Thyroid gland (tissue), 4 donors: ENCODE measurements at places on chromosomes 7 and 10. TPM values are rescaled to one million over a fixed set of nuclear protein-coding genes. Genes with fewer than 3 reads are reported as not detected.

DNA sequence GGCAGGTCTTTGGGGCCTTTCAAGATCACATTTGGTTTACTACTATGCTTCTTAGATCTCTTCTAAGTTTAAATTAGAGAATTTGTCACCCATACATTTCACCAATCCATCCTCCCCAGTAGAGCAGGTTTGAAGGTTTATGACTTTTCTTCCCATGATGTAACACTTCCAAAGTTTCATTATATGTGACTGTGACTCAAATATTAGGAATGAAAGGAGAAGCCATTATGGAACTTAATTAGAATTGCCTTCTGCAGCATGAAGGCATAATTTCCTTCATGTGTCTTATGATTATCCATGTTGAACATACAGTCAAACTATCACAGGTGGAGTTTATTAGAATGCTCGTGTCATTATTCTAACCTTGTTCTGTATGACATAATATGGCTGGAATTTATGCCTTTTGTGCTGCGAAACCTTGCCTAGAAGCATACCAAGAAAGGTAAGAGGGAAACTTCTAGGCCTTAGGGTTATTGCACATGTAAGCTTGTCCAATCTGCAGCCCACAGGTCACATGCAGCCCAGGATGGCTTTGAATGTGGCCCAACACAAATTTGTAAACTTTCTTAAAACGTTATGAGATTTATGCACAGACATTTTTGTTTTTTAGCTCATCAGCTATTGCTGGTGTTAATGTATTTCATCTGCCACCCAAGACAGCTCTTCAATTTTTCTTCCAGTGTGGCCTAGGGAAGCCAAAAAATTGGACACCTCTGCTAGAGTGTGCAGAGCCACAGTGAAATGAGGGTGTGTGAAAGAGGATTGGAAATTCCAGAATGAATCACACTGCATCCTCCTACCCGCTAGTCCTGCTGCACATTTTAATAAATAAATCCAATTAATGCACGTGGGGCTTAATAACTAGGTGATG lies 133.6 kb downstream of the TMEM26 start:
- no peak overlapping the region for H3K27ac ChIP-seq
- DNase-seq = no peak
- no peaks in the 10 kb centered on the region for H3K27me3 ChIP-seq
- no peaks in the 10 kb centered on the region for H3K36me3 ChIP-seq
- no peaks in the 10 kb centered on the region for H3K4me1 ChIP-seq
- H3K4me3 ChIP-seq = no peak overlapping the region

DNA sequence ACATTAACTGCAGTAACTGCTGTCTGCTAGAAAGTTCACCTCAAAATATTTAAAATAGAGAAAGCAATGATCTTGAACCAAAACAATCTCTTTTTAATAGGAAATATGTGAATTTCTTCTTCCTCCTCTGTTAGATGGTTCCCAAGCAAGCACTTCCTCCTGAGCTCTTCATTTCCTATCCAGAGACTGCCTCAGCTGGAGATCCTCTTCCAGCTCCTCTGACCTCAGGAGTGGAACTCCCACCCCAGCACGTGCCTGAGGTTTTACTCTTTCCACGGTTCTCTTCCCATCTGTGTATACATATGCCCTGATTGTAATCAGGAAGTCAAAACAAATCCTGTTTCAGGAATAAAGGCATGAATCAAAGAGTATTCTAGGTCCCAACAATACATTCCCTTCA lies 5.6 kb downstream of the DENND11 start:
- no peaks in the 10 kb centered on the region for H3K36me3 ChIP-seq
- no peak for DNase-seq
- no peak overlapping the region for H3K4me3 ChIP-seq
- H3K4me1 ChIP-seq = peaks cover 16% of the 10 kb centered on the region
- peak overlapping the region; percentile 9 for H3K27ac ChIP-seq
- no peaks in the 10 kb centered on the region for H3K27me3 ChIP-seq

GRCh38 chr7:128841921-128842673 lies 11.9 kb downstream of the FLNC start:
- DNase-seq = peak; percentile 32
- no peak overlapping the region for H3K4me3 ChIP-seq
- H3K27me3 ChIP-seq = no peaks in the 10 kb centered on the region
- no peaks in the 10 kb centered on the region for H3K4me1 ChIP-seq

DNA sequence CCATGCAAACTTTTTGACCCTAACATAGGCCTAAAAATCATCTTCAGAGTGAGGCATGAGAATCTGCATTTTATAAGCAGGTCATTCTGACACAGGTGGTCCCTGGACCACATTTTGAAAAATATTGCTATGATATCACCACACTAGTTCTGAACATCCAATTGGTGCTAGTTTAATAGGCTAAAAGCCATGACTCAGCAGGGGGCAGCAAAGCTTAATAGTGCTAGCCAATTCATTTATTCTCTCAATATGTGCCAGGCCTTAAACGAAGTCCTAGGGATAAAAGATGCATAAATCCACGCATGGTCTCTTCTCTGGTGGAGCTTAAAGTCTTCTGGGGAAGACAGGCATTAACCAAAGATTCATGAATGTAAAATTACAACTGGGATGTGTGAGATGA lies 10.2 kb upstream of the SLC25A28 start:
- H3K27me3 ChIP-seq = no peaks in the 10 kb centered on the region
- no peaks in the 10 kb centered on the region for H3K36me3 ChIP-seq
- H3K4me3 ChIP-seq = no peak overlapping the region
- peak; percentile 3 for DNase-seq

DNA sequence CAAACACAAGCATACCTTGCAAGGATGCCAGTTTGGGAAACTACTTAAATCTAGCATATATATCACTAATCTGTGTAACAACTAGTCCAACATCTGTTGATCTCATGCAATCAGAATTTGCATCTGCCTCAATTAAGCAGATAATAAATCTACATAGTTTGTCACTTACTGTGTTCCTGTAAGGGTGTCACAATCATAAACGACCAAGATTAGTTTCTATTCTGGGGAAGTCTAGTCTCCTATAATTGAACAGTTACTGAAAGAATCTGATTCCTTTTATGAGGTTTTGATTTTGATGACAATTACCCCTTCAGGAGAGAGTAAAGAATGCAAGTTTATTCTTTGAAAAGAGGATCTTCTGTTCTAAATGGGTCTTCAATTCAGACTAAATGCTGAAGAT lies 85.5 kb upstream of the LRRN3 start:
- H3K27ac ChIP-seq = no peak overlapping the region
- H3K4me1 ChIP-seq = peaks cover 5% of the 10 kb centered on the region
- no peak overlapping the region for H3K4me3 ChIP-seq
- no peak for DNase-seq

GRCh38 chr7:71285571-71286145 lies 153.7 kb downstream of the GALNT17 start:
- H3K27ac ChIP-seq = no peak overlapping the region
- no peak overlapping the region for H3K4me3 ChIP-seq
- H3K27me3 ChIP-seq = no peaks in the 10 kb centered on the region
- no peaks in the 10 kb centered on the region for H3K36me3 ChIP-seq
- no peak for DNase-seq

GRCh38 chr7:13017333-13017857 lies 330.0 kb downstream of the ARL4A start:
- DNase-seq = no peak
- H3K27ac ChIP-seq = no peak overlapping the region
- no peak overlapping the region for H3K4me3 ChIP-seq
- no peaks in the 10 kb centered on the region for H3K36me3 ChIP-seq

DNA sequence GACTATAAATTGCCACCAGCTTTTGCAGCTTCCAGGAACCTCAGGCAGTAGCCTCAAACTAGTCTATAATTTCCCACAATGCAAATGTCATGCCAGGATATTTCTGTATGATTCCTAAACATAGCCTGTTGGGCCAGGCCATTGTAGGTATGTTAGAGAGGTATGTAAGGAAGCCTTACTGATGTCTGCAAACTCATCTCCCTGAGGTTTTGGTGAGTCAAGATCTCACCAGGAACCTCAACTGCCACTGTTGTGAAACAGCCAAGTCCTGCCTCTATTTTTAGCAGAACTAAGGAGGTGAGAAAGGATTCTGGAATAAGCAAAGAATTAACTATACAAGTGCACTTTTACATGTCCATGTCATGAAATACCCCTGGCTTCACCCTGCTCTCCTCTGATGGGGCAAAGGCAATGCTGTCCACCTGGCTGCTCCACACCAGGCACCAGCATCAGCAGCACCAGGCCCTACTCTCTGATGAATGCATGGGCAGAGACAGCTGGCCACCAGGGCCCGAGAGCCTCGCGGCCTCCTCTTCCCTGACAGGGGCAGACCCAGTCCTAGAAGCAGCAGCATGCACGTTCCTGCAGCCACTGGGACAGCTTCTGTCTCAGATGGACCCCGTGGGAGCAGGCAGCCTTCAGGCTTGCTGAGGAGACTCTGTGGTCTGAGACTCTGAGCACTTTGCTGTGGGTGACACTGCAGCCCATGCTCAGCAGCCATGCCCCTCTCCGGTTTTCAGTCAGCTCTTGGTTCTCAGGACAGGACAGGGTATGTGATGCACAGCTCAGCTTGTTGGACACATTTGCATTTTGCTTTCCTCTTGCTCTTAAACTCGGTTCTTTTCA lies 147.3 kb downstream of the ZMYND11 start:
- no peaks in the 10 kb centered on the region for H3K27me3 ChIP-seq

DNA sequence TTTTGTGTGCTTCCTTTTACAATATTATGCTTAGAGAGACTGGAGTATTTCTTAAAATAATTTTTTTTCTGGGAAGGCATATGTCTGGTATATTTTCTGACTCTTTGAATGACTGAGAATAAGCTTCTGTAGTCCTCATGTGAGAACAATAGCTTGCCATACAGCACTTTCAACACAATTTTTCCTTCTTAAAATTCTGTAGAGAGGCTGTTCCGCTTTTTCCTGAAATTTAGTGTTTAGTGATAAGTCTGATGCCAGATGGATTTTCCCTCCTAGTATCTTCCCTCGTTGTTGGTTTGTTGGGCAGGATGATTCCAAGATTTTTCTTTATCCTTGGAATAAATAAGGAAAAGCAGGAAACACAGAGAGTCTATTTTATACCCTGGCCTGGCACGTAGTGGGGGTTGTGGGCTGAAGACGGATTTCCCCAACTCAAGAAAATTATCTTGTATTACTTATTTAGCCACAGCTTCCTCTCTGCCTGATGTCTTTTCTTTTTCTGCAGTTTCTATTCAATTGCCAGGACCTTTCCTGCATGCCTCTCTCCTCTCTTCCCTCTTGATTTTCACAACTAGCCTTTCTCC lies 111.2 kb downstream of the AOAH start:
- no peak overlapping the region for H3K27ac ChIP-seq
- H3K4me1 ChIP-seq = peaks cover 2% of the 10 kb centered on the region
- H3K27me3 ChIP-seq = no peaks in the 10 kb centered on the region
- no peaks in the 10 kb centered on the region for H3K36me3 ChIP-seq
- no peak for DNase-seq

GRCh38 chr10:119026301-119027110 lies 3.0 kb upstream of the NANOS1 start:
- peak; percentile 40 for DNase-seq
- H3K4me3 ChIP-seq = no peak overlapping the region
- peak overlapping the region; percentile 94 for H3K27ac ChIP-seq
- H3K27me3 ChIP-seq = no peaks in the 10 kb centered on the region
- H3K36me3 ChIP-seq = no peaks in the 10 kb centered on the region

GRCh38 chr10:52877451-52877850 lies 104.9 kb upstream of the MBL2 start:
- H3K4me3 ChIP-seq = no peak overlapping the region
- no peak for DNase-seq
- no peaks in the 10 kb centered on the region for H3K27me3 ChIP-seq
- no peak overlapping the region for H3K27ac ChIP-seq
- peaks cover 10% of the 10 kb centered on the region for H3K4me1 ChIP-seq
- H3K36me3 ChIP-seq = no peaks in the 10 kb centered on the region

- no peaks in the 10 kb centered on the region for H3K27me3 ChIP-seq
- no peak overlapping the region for H3K4me3 ChIP-seq
- H3K4me1 ChIP-seq = no peaks in the 10 kb centered on the region
These were observed 37.9 kb downstream of the SLC25A28 start for GRCh38 chr10:99582255-99582770.

DNA sequence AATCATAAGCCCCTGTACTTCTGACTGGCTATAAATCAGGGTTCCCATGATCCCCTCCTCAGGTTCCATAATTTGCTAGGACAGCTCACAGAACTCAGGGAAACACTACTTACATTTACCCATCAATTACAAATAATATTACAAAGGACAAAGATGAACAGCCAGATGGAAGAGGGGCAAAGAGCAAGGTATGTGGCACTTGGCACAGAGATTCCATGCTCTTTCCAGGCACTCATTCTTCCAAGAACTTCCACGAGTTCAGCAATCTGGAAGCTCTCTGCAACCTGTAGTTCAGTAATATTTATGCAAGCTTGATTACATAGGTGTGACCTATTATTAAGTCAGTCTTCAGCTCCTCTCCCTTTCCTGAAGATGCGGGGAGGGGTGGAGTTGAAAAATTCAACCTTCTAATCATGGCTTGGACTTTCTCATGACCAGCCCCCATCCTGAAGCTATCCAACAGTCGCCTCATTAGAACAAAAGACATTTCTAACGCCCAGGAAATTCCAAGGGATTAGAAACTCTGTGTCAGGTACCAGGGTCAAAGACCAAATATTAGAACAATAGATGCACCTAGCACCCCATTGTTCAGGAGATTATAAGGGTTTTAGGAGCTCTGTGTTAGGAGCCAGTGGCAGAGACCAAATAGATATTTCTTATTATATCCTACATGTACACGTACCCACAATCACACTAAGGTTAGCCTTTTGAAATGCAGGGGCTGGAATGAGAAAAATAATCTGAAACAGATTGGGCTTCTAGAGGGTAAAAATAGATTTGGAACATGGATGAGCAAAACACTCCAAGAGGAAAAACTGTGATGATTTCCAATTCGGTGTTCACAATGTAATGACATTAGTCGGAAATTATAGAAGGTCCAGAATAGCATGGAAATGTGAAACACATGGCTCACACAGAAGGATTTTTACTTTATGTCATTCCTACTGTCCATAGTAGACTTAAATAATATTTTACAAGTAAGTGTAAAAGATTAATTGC lies 7.0 kb downstream of the ANKMY2 start:
- H3K36me3 ChIP-seq = no peaks in the 10 kb centered on the region
- H3K4me1 ChIP-seq = peaks cover 13% of the 10 kb centered on the region
- no peaks in the 10 kb centered on the region for H3K27me3 ChIP-seq
- no peak for DNase-seq

GRCh38 chr10:86770412-86770960 lies 14.1 kb downstream of the BMPR1A start:
- no peak overlapping the region for H3K4me3 ChIP-seq
- H3K27ac ChIP-seq = no peak overlapping the region
- no peak for DNase-seq
- H3K4me1 ChIP-seq = peaks cover 50% of the 10 kb centered on the region

The SPDYE5 gene
- total RNA-seq = 0.45 TPM

The HOGA1 gene
- 4.5 TPM for total RNA-seq

The ZPBP gene
- 0.89 TPM for total RNA-seq

The WASHC2C gene
- 37.7 TPM for total RNA-seq

The HOXA1 gene
- total RNA-seq = not detected

The ARHGEF35 gene
- total RNA-seq = 44.9 TPM

The SDK1 gene
- 1.7 TPM for total RNA-seq
